ENCODE measurements at places on chromosomes 5 and 9.

GRCh38 chr5:126801992-126802294 lies 25.0 kb downstream of the LMNB1 start:
- H3K27ac ChIP-seq, result no peak overlapping the region
- no peaks in the 10 kb centered on the region for H3K4me1 ChIP-seq
- H3K4me3 ChIP-seq, result no peak overlapping the region
- DNase-seq, result no peak

DNA sequence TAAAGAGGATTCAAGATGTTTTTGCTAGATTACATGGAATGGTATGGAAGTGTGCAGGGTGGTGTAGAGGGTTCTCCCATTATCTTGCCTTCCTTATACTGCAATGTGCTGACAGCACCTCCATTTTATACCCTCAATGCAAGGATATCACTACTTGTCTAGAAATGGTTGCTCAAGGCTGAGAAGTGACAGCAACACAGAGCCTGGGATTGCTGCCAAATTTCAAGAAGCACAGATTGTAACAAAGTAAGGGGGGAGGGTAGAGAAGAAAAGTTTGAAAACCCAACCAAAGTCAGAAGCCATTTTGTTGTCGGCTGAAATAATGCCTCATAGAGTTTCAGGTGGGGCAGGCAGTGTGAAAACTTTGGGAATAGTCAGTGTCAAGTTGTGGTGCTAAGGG lies 29.8 kb downstream of the PCDHAC2 start:
- no peak overlapping the region for H3K27ac ChIP-seq
- H3K36me3 ChIP-seq, result no peaks in the 10 kb centered on the region
- no peak for DNase-seq

DNA sequence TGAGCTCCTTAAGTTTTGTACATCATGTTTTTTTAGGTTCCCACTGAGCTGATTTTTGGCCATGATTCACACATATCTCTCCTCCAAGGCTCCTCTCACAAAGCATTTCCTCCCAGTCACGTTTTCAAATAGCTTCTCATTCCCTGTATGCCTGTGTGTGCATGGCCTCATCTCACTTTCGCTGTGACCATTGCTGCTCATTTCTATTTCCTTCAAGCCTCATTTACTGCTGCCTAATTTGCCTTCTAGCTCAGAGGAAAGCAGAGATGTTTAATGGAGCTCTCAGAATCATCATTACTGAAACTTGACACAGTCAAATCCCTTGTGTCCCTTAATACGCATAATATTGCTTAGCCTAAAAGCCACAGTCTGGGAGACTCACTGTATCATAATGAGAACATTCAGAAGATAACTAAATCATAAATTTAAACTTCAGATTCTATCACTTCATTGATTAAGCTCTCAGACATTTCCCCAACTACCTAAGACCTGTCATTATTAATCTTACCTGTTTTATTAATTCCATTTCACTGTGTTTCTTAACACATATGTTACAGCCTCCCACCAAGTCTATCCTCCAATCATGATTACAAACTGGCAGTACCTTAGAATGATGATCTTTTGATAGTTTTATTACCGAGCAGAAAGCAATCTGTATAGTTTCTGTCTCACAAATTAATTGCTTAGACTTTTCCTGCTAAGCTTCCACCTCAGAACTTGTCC lies 278.3 kb upstream of the PTGER4 start:
- H3K27me3 ChIP-seq, result no peaks in the 10 kb centered on the region
- no peak overlapping the region for H3K4me3 ChIP-seq
- H3K27ac ChIP-seq, result no peak overlapping the region
- no peaks in the 10 kb centered on the region for H3K36me3 ChIP-seq

- H3K4me1 ChIP-seq, result no peaks in the 10 kb centered on the region
- no peaks in the 10 kb centered on the region for H3K27me3 ChIP-seq
- H3K4me3 ChIP-seq, result no peak overlapping the region
- DNase-seq, result no peak
Measured at GRCh38 chr5:12248831-12249230, 344.6 kb upstream of the CTNND2 start.

GRCh38 chr9:97364769-97365490 lies 47.0 kb upstream of the TDRD7 start:
- no peak overlapping the region for H3K4me3 ChIP-seq
- H3K36me3 ChIP-seq, result no peaks in the 10 kb centered on the region
- H3K27ac ChIP-seq, result no peak overlapping the region

DNA sequence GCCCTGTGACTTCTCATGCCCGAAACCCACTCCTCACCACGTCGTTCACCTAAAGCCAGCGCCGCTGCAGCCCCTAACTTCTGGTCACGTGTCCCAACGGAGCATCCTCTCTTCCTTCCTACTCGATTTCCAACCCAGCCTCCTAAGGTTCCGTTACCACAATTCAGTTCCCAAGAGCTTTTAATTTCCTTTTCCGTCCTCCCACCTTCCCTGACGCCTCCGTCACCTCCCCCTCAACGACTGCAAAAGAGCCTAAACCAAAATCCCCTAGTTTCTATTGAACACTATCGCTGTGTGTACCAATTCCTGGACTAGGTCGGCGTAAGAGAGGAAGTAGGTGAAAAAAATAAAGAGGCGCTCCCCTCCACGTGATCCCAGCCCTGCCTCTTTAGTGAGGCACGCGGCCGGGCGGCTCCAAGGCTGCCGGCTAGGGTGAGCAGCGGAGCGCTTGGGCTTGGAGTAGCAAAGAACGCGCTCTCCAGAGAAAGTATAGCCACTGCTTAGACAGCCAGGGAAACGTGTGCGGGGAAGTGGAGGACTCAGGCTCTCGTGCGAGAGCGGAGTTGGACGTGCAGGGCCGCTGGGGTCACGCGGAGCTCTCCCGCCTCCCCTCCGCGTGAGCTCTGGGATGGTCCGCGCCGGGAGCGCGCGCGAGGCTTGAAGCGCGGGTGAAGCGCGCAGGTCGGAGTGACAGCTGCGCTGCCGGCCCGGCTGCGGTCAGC lies at the start of the genes CENPP and NOL8:
Gene CENPP, plus strand, starts transcription at position 685 of the 722 bp plus-strand sequence.
Gene NOL8, minus strand, starts transcription at position 82 of the 722 bp plus-strand sequence. CDS start 1,189 bp downstream, outside the sequence.
- peak within 1 kb of the TSS; percentile 60 for H3K4me3 ChIP-seq
- no peak within 1 kb of the TSS for H3K27ac ChIP-seq
- no peaks in the 10 kb centered on the region for H3K36me3 ChIP-seq
- H3K4me1 ChIP-seq, result no peaks in the 10 kb centered on the region
- no peaks in the 10 kb centered on the region for H3K27me3 ChIP-seq

GRCh38 chr9:96460882-96461281 lies 10.9 kb downstream of the HABP4 start:
- no peak overlapping the region for H3K4me3 ChIP-seq
- H3K27me3 ChIP-seq, result no peaks in the 10 kb centered on the region
- H3K27ac ChIP-seq, result no peak overlapping the region
- H3K36me3 ChIP-seq, result peaks cover 1% of the 10 kb centered on the region

- no peaks in the 10 kb centered on the region for H3K36me3 ChIP-seq
- no peak overlapping the region for H3K27ac ChIP-seq
- H3K4me1 ChIP-seq, result peaks cover 5% of the 10 kb centered on the region
Measured at GRCh38 chr5:40678026-40678425, 1.7 kb upstream of the PTGER4 start.

GRCh38 chr5:72067682-72068470 lies 39.4 kb upstream of the MAP1B start:
- no peaks in the 10 kb centered on the region for H3K27me3 ChIP-seq
- peak; percentile 75 for DNase-seq
- H3K4me3 ChIP-seq, result no peak overlapping the region

DNA sequence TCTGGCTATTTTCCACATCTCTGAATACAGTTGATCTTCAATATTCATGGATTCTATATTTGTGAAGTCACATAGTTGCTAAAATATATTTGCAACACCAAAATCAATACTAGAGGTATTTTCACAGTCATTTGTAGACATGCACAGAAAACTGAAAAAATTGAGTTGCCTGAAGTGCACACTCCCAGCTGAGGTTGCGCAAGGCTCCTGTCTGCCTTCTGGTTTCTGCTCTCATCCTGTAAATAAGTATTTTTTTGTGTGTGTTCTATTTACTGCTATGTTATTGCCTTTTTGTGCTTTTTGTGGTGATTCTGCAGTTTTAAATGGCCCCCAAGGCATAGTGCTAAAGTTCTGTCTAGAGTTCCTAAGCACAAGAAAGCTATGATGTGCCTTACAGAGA lies 371.1 kb upstream of the GRAMD2B start:
- DNase-seq, result no peak
- H3K27ac ChIP-seq, result no peak overlapping the region
- no peaks in the 10 kb centered on the region for H3K27me3 ChIP-seq
- H3K4me1 ChIP-seq, result no peaks in the 10 kb centered on the region
- no peak overlapping the region for H3K4me3 ChIP-seq
- H3K36me3 ChIP-seq, result no peaks in the 10 kb centered on the region

DNA sequence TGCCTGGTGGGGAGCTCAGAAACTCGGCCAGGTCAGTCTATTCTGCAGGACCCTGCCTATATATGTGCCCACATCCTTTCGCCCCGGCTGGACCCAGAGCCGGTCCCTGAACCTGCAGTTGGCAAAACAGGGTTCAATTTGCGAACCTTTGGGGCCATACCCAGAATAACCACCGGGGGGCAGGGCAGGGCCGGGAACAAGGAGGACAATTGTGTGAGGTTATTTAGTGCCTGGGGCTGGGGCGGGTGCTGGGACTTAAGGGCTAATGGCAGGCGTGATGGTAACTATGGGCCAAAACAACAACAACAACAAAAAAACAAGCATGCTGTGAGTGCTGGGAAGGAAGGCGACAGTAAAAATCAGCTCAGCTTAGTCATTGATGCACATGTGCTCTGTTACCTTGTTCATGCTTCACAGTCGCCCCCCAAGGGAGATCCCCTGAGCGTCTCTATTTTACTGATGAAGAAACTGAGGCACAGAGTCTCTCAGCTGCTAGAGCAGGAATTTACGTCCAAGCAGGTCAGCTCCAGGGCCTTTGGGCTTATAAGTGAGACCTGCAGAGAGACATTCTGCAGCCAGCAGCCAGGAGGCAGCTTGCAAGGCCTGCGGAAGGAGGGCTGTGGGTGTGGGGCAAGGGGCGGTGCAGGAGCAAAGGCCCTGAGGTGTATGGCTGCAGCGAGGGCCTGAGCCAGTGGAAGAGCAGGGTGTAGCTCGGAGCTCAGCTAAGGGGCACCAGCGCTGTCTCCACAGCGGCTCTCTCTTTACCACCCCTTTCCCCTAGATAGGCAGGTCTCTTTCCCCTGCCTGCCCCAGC lies 106.0 kb downstream of the PHF2 start:
- H3K27me3 ChIP-seq, result no peaks in the 10 kb centered on the region
- no peaks in the 10 kb centered on the region for H3K4me1 ChIP-seq
- H3K27ac ChIP-seq, result no peak overlapping the region
- no peak overlapping the region for H3K4me3 ChIP-seq

GRCh38 chr9:27022920-27023319 lies 17.4 kb upstream of the LRRC19 start:
- H3K4me3 ChIP-seq, result no peak overlapping the region
- H3K27me3 ChIP-seq, result no peaks in the 10 kb centered on the region
- no peaks in the 10 kb centered on the region for H3K36me3 ChIP-seq
- no peak overlapping the region for H3K27ac ChIP-seq
- no peaks in the 10 kb centered on the region for H3K4me1 ChIP-seq

DNA sequence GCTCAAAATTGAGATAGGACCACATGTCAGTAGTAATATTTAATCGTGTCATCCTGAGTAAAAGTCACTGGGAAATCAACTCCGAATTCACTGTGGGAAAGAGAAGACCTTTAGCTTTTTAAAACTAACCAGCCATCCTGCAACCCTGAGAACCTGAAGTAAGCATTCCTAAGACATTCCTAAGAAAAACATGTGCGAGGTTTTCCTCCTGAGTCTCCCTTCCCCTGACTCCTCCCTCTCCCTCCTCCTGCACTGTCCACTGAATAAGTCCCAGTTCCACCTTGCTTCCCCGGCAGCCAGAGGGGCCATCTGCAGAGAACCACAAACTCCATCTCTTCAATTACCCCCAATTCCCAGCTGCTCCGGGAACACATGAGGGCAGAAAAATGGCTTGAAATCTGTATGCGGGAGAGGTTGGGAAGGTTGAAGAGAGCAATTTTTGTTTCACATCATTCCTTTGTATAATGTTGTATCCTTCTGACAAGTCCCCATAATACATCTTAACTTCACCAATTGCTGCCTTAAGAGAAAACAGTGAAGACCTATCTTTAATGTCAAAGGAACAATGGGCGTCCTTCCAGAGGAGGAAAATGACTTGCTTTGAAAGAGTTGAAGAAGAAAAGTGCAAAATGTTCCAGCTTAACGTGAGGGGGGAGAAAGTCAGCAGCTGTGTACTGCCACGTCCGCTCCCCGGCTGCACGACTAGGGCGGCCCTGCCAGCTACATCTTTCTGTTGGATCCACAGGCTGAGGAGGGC lies 186.3 kb downstream of the ZNF462 start:
- no peaks in the 10 kb centered on the region for H3K27me3 ChIP-seq
- H3K27ac ChIP-seq, result no peak overlapping the region
- H3K36me3 ChIP-seq, result no peaks in the 10 kb centered on the region
- no peaks in the 10 kb centered on the region for H3K4me1 ChIP-seq
- H3K4me3 ChIP-seq, result no peak overlapping the region
- peak; percentile 66 for DNase-seq

DNA sequence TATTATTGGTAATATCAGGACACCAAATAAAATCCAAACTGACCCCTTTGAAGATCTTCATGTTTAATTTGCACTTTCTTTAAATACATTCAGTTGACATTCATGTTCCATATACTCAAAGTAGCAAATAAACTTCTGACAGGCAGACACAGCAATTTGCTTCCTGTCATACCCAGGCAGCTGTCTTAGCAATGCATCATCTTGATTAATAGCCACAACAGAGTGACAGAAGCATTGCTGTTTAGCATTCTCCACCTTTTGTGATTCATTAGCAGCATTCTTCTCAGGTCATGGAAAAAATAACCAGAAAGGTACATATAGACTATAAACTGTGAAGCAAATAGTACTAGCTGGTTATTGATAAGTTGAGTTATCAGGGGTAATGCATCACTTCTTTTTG lies 366.8 kb downstream of the CYLC2 start:
- H3K27ac ChIP-seq, result no peak overlapping the region
- H3K4me1 ChIP-seq, result no peaks in the 10 kb centered on the region
- DNase-seq, result no peak
- no peaks in the 10 kb centered on the region for H3K36me3 ChIP-seq
- H3K4me3 ChIP-seq, result no peak overlapping the region
